ENCODE measurements at places on chromosomes 4 and X. TPM values are rescaled to one million over a fixed set of nuclear protein-coding genes. Genes with fewer than 3 reads are reported as not detected.

GRCh38 chr4:5399124-5399523 is 309.2 kb downstream of the EVC2 start:
- DNase-seq = no peak

- DNase-seq = no peak
Measured at GRCh38 chr4:153257991-153258390, 53.7 kb downstream of the TRIM2 start.

DNA sequence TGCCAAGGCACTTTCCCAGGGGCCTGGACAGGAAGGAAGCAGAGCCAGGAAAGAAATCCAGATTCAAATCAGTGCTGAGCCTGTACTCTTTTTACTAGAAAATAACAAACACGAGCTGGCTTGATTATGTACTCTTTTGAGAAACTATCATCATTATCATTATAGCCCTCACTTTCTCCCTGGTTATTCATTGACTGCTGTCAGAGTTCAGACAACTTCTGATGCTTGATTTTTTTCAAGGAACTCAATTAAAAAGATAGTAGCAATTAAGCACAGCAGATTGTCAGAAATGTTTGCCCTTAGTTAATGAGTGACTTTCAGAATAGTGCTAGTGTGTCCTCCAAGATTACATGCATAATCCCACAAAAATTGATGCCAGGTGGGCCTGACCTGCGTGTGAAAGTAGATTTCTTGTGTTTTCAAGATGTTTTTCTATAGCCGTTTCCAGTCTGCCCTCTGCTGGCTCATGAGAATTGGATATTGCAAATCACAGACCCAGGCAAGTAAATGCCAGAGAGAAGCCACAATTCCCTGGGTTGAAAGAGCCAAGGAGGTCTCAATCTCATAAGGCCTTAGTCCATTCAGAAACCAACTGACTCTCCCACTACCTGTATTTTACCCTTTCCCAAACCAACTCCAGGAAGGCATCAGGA is 14.3 kb upstream of the PNPLA4 start:
- DNase-seq = peak; percentile 10

DNA sequence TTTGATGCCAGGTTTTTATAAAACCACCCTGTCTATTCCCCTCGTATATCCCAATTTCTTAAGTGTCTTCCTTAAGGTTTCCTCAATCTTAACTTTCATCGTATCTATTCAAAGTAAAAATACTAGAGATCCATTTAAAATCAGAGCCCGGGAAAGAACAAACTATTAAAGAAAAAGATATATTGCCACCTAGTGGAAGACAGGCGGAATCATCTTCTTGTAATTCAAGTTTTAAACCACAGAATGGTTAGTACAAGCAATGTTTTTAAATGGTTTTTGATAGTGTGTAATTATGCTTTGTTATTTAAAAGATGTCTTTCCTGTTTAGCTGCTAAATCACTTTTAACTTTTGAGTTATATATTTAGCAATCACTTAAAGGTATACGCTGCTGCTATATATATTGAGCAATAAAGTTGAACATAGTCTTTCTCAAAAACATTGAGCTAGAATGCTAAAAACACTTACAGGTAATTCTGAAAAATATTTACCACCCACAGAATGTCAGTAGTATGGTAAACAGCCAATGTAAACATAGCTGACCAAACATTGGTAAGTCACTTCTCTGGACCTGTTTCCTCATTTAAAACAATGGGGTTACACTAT is 18.2 kb downstream of the PRDM8 start:
- no peak for DNase-seq

- DNase-seq = no peak
Measured at GRCh38 chrX:137573324-137574101, 7.6 kb downstream of the ZIC3 start.

GRCh38 chrX:111123125-111123524 is 27.1 kb downstream of the PAK3 start:
- DNase-seq = no peak

DNA sequence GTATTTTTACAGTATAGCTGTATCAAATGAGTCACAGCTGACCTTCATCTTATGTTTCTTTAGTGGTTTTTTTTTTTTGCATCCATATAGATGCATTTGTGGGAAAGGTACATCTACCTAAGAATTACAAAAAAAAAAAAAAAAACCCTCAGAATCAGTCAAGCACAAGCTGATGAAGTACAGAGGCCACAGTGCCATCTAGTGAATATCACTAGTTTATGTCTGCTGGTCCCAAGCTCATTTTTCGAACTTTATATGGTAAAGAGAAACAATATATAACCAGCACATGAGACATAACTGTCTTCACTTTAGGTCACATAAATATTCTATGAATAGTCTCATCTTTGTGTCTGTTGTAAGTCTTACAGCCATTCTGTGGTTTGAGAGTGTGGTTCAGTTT is 220.1 kb downstream of the DLG3 start:
- DNase-seq = peak; percentile 12

GRCh38 chr4:81913427-81913879 is 441.7 kb upstream of the RASGEF1B start:
- peak; percentile 67 for DNase-seq

Gene SPON2
- total RNA-seq = 33.5 TPM

Gene GAGE2A
- total RNA-seq = not detected
